ENCODE measurements at places on chromosomes 1 and 21. TPM values are rescaled to one million over a fixed set of nuclear protein-coding genes. Genes with fewer than 3 reads are reported as not detected.

AGMAT gene
- total RNA-seq, result 0.11 TPM

TRIM17 gene
- 0.32 TPM for total RNA-seq

RIPPLY3 gene
- not detected for total RNA-seq

S1PR1 gene
- total RNA-seq, result 50.9 TPM

FCRL5 gene
- total RNA-seq, result 0.11 TPM

WNT2B gene
- total RNA-seq, result 1.2 TPM

GBP6 gene
- total RNA-seq, result 0.13 TPM

GRCh38 chr21:41422546-41423304 lies 3.3 kb upstream of the MX1 start:
- no peak for DNase-seq

DNA sequence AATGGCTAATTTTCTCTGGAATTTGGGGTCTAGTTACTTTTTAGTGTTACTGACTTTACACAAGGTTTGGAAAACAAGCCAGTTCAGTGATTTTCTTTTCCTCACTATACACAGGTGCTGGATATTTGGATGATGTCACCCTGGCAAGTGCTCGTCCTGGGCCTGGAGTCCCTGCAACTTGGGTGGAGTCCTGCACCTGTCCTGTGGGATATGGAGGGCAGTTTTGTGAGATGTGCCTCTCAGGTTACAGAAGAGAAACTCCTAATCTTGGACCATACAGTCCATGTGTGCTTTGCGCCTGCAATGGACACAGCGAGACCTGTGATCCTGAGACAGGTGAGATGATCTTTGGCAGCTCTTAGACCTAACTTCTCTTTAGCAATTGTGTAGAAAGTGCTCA lies 64.5 kb upstream of the LAMC2 start:
- DNase-seq, result no peak

DNA sequence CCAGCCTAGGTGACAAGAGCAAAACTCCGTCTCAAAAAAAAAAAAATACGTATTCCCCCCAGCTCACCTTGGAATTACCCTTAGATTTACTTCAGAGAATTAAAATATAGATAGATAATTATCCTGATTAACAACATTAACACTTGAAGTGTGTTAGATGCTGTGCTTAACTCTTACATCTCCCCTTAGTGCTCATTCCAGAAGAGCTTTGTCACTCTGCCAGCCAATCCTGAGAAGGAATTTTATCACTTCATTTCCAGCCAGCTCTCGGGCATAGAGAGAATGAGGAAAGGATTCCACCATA lies 1.6 kb upstream of the SHC1 start:
- DNase-seq, result no peak

- DNase-seq, result no peak
These were observed 17.8 kb downstream of the ORC1 start for GRCh38 chr1:52386458-52386857.

DNA sequence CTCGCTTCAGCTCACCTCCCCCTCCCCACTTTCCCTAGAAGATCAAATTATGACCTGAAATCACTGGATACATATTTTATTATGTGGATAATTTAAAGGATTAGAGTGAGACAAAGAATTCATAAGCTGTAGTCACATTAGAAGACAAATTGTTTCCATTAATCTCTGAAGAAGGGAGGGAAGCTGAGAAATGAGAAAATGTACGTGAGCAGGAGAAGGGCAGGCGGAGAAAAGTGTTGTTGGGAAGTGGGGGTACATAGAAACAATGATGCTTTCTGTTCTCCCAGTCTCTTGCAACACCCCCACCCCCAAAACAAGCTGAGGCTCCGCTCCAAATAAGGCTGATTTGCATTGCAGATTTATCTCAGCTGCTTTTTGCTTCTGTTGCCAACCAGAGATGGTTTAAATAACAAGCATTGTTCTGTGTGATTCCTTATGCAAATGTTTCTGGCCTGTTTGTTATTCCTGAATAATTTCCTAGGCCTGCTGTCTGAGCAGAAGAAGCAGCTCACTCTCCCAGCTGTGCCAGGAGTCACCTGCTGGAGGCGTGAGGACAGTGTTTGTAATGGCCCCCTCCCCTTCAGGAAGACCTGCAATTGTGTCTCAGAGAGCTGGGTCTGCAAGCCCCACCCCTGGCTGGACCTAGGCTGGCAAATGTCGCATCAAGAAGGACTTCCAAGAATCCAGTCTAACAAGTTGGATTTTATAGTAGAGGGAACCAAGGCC lies 121.8 kb upstream of the TNR start:
- DNase-seq, result no peak

DNA sequence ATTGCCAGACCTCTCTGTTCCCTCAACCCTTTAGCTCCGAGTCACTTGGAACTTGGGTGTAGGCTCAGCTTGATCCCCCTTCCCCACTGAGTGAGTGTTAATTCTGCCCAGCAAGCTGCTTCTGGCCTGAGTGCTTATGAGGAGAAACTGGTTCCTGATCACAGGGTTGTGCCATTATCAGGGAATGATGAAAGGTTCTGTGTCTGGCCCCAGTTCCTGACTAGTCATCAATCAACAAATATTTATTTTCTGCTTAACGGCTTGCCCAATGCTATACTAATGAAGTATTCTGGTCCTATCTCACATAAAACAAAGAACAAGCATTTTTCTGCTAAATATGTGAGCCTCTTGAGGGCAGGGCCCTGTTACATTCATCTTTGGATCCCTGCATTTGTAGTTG lies 20.8 kb downstream of the CC2D1B start:
- DNase-seq, result no peak

DNA sequence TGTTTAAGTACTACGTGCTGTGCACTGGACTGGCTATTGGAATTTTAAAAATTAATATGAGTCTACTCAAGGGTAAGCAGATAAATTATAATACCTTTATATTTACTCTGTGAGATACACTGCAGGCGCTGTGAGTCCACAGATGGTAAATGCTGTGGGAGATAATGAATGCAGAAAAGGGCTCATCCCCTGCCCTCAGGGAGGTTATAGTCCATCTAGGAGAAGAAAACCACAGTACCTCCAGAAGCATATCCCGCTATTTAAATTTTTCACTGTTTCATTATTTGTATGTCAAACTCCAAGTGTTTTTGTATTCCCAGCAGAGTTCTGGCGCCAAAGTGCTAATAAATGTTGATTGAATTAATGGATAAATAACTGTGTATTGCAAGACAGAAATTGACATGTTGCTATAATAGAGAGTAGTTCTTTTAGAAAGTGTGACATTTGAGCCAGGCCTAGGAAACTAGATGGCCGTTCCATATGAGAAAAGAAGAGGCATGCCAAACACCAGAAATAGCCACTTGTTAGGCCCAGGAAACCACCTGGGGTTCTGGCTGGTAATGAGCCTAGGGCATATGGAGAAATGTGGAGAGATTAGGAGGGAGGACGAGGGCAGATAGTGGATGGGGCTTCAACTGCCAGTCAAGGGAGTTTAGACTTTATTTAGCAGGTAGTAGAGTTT lies 61.7 kb downstream of the LRRC8D start:
- no peak for DNase-seq

DNA sequence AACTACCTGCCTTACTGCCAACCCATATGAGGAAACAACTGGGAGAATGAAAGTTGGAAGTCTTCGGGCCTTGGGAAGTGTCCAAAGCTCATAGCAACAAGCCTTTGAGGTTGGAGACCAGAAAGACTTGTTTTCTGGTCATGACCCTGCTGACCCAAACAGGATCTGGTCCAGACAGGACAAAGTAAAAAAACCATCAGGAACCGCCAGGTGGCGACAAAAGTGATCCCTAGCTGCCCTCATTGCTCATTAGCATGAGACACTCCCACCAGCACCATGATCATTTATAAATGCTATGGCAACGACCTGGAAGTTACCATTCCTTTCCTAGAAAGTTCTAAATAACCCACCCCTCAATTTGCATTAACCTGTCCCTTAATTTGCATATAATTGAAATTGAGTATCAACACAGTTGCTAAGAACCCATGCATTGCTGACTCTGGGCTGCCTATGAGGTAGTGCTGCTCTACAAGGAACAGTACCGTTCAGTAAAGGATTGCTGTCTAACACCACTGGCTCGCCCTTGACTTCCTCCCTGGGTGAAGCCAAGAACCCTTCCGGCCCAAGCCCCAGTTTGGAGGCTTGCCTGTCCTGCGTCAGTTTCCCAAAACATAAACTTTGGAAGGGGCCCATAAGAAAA lies 89.0 kb downstream of the URB2 start:
- DNase-seq, result no peak

DNA sequence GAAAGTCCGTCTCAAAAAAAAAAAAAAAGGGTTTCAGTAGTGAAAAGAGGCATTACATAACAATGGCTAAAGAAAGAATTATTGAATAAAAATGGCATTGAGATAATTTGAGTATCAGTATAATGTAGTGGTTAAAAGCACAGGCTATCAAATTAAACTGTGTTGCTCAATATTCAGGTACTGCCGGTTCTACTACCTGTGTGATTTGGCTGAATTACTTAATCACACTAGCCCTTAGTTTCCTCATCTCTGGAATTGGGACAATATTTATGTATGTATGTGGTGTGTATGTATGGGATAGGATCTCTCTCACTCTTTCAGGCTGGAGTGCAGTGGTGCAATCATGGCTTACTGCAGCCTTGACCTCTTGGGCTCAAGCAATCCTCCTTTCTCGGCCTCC lies 56.1 kb upstream of the TEKT2 start:
- no peak for DNase-seq

DNA sequence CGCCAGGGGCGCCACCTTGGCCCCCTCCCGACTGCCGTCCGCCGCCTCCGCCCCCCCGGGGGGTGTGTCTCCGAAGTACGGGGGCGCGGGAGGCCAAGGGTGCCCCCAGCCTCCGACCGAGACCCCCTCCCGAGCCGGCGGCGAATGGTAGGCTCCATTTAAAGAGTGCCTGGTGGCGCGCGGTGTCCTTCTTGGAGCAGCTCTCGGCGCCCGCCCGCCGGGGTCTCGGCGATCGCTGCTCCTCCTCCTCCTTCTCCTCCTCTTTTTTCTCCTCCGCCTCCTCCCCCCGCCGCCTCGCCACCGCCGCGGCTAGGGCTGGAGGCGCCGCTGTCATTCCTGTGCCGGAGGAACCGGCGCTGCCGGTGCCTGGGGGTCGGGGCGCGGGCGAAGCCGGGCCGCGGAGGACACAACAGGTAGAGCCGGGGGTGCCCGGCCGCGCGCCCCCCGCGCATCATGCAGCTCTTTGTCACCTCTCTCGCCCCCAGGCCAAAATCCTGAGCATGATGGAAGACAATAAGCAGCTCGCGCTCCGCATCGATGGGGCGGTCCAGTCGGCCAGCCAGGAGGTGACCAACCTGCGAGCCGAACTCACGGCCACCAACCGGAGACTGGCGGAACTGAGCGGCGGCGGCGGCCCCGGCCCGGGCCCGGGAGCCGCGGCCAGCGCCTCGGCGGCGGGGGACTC lies at the start of gene KAZN:
Gene KAZN (plus strand): TSS at position 188 of the 685 bp plus-strand sequence.
- DNase-seq, result peak; percentile 50

- DNase-seq, result no peak
These were observed 73.0 kb downstream of the CCDC18 start for GRCh38 chr1:93253516-93253915.

DNA sequence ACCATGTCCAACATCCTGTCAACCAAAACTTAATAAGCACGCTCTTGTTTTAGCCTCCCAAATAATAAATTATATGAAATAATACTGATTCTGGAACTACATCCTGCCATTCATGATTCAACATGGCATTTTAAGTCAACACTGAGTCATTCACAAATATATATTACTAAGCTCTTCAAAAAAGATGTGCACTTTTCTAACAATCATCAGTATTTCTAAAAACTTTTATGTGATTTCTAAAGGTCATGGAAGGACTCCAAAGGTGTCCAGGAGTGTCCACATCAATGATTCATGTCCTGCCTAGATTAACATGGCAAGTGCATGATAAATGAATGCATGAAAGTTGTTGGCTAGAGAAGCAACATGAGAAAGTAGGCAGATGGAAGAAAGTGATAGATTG lies 51.6 kb downstream of the NEGR1 start:
- DNase-seq, result no peak

DNA sequence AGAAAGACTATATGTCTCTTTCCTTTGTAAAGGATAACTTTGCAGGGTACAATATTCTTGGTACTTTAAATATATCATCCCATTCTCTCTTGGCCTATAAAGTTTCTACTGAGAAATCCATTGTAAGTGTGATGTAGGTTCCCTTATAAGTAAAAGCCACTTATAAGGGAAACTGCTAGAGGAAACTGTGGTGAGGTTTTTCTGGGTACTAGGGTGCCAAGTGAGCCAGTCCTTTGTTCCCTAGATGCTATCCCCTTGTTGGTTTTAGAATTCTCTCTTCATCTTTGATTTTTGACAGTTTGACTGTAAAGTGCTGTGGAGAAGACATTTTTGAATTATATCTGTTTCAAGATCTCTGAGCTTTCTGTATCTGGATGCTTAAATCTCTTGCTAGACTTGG lies 108.9 kb upstream of the NEK7 start:
- no peak for DNase-seq

- DNase-seq, result no peak
These were observed 40.7 kb downstream of the TOMM20 start for GRCh38 chr1:235087906-235088305.

- DNase-seq, result no peak
These were observed 83.8 kb downstream of the PLXNA2 start for GRCh38 chr1:208160259-208160819.

DNA sequence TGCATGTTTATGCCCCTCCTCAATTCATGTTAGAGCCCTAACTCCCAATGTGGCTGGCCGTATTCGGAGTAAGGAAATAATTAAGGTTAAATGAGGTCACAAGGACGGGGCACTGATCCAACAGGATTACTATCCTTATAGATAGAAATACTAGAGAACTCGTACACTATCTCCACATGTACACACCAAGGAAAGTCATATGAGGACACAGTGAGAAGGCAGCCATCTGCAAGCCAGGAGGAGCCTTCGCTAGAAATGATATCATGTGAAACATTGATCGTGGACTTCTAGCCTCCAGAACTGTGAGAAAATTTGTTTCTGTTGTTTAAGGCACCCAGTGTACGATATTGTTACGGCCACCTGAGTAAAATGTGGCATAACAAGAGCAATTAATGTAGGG lies 79.7 kb downstream of the FAF1 start:
- DNase-seq, result no peak

DNA sequence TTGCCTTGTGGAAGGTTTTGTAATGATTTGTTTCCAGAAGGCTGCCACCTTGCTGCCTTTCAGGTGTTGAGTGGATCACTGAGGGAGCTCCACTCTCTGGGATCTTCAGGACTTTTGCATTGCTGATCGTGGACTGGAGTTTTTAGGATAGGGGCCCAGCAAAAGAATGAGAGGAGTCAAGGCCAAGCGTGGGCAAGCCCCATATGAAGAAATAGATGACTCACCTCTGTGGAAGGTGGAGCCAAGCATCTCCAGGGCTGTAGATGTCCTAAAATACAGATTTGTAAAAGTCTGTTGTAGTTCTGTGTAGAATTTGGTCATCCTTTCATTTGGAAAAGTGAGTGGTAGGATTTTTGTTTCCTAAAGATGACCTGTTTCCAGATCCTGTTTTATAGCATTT lies 67.0 kb downstream of the ST3GAL3 start:
- no peak for DNase-seq

- DNase-seq, result no peak
These were observed 4.1 kb downstream of the ETNK2 start for GRCh38 chr1:204147406-204148383.

- DNase-seq, result no peak
These were observed 43.8 kb downstream of the NCF2 start for GRCh38 chr1:183546427-183546826.

- no peak for DNase-seq
These were observed 310.3 kb upstream of the VAMP3 start for GRCh38 chr1:7460807-7461206.

All from Right ventricle myocardium superior (tissue), 1 donor.